ENCODE measurements at places on chromosomes 3 and 15.

- DNase-seq, result peak; percentile 3
Measured at GRCh38 chr3:101533603-101533968, 20.6 kb upstream of the SENP7 start.

GRCh38 chr3:60983906-60984305 is 267.3 kb downstream of the FHIT start:
- DNase-seq, result no peak

DNA sequence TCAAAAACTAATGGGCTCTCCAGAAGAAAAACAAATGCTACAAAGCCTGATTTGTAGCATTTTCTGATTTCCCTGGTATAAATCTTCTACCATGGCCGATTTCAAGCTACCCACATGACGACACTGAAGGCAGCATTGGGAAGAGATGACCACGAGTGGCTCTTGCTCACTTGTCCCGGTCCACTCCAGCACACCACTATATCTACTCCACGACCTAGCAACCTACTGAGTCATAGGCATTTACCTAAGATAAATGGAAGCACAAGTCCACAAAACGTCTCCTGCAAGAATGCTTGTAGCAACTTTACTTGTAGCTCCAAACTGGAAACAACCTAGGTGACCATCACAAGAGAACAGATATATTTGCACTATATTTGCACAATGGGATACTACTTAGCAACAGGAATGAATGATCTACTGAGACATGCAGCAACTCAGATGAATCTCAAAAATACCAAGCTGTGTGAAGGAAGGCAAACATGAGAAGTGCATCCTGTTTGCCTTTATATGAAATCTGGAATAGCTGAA is 60.8 kb upstream of the HES1 start:
- DNase-seq, result no peak

DNA sequence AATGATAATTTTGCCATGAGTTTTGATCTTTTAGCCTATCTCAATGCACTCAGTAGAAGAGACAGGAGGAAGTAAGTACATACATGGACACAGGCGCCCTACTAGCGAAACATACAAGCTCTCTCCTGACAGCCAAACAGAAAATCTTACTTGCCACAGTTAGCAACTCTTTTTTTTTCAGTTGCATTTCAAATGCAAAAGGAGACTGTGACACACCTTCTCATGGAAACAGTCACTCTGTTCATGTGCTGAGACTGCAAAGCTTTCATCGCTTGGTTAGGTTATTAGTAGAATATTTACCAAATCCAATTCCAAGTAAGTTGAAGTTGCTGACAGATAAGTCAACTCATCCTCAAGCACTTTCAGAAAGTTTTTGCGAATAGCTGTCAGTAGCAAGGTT is 223.3 kb downstream of the FOXP1 start:
- DNase-seq, result no peak

GRCh38 chr3:187966636-187967406 is 187.1 kb upstream of the LPP start:
- no peak for DNase-seq

GRCh38 chr3:186035277-186035676 is 73.6 kb downstream of the ETV5 start:
- no peak for DNase-seq

- DNase-seq, result no peak
Measured at GRCh38 chr3:48464713-48465221, 18.2 kb downstream of the ATRIP start.

DNA sequence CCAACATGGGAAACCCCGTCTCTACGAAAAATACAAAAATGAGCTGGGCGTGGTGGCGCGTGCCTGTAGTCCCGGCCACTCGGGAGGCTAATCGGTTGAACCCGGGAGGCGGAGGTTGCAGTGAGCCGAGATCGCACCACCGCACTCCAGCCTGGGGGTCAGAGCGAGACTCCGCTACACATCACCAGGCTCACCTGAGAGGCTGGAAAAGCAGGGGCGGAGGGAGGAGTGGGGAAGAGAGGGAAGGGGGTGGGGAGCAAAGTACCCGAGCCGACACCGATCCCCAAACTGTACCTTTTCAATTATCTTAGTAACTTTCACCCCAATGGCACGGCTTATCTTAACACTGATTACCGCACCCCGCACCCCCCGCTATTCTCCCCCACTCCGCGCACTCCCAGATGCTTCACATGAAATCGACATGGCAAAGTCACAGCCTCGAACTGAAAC is 46.4 kb upstream of the SYNM start:
- DNase-seq, result no peak

DNA sequence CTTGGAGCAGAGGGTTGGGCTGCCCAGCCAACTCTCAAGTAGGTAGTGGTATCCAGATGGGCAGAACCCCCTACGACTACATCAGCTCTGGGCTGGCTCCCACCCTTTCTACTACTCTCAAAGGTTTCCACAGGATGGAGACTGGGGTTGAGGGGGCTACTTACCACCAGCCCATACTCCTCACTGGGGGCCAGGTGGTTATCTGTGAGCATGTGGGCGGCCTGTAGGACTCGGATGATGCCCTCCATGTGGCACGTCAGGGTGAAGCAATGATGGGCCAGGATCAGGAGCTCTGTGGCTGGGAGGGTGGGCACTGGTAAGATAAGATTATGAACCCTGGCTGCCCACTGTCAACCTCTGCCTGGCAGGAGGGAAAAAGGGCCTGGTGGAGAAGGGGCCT is 33.4 kb downstream of the EIF3J start:
- DNase-seq, result no peak

- DNase-seq, result no peak
Measured at GRCh38 chr15:49987198-49987785, 131.7 kb downstream of the ATP8B4 start.

DNA sequence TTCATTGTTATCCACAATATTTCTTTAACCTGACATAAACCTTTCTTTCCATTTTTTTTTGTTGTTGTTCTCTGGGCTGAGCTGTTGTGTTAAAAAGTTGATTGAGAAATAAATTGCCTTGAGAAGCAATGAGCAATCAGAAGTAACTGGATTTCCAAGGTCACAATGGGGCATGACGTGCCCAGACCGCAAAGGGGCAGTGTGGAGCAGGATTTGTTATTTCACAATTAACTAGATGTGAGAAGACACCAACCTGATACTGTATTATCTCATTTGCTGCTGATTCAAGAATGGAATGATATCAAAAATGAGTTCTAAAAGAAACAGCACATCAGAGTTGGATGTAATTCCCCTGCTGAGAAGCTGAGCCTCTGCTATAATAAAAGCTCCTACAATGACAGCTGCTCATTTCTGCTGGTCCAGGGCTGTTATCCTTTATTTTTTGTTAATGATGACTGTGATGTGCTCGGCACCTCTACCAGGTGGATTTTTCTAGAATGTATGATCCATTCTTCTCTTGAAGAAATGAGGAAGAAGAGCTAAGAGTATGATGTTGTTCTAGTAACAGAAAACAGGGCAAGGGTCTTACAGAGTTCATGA is 28.1 kb downstream of the CPNE4 start:
- DNase-seq, result no peak

- DNase-seq, result no peak
Measured at GRCh38 chr3:101976473-101976872, 127.2 kb downstream of the NFKBIZ start.

- DNase-seq, result peak; percentile 68
Measured at GRCh38 chr15:66387163-66388042, 691 bp downstream of the MAP2K1 start.

DNA sequence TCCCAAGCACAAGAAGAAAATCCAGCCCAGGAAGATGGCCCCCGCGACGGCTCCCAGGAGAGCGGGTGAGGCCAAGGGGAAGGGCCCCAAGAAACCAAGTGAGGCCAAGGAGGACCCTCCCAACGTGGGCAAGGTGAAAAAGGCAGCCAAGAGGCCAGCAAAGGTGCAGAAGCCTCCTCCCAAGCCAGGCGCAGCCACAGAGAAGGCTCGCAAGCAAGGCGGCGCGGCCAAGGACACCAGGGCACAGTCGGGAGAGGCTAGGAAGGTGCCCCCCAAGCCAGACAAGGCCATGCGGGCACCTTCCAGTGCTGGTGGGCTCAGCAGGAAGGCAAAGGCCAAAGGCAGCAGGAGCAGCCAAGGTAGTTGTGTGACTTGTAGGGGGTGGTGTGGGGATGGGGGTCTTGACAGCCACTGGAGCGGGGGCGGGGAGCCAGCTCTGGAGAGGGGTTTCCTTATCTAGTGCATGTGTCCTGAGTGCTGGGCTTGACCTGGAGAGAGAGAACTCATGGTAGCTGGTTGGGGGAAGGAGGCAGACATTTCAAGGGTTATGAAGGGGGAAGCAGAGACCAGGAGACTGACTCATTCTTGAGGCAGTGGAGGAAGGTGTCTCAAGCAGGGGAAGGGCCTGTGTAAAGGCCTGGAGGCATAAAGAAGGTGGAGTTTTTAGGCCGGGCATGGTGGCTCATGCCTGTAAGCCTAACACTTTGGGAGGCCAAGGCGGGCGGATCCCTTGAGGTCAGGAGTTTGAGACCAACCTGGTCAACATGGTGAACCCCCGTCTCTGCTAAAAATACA is 6.2 kb downstream of the H1-8 start:
- no peak for DNase-seq

- DNase-seq, result no peak
Measured at GRCh38 chr3:191216510-191216909, 17.5 kb downstream of the OSTN start.

DNA sequence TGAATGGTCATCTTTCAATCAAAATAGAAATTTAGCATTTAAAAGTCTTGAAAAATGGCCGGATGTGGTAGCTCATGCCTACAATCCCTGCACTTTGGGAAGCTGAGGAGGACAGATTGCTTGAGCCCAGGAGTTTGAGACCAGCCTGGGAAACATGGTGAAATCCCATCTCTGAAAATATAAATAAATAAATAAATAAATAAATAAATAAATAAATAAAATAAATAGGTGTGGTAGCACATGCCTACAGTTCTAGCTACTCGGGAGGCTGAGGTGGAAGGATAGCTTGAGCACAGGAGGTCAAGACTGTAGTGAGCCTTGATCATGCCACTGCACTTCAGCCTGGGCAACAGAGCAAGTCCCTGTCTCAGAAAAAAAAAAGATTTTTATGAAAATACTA is 25.9 kb downstream of the SLC30A4 start:
- DNase-seq, result no peak

- DNase-seq, result no peak
Measured at GRCh38 chr3:62586356-62586755, 213.0 kb upstream of the FEZF2 start.

GRCh38 chr15:34182942-34183341 is 27.0 kb downstream of the KATNBL1 start:
- DNase-seq, result peak; percentile 15

GRCh38 chr3:173770796-173771573 is 373.4 kb downstream of the NLGN1 start:
- no peak for DNase-seq

- DNase-seq, result no peak
Measured at GRCh38 chr15:77546050-77546501, 86.6 kb downstream of the LINGO1 start.

- peak; percentile 76 for DNase-seq
Measured at GRCh38 chr15:94324117-94324826, 92.9 kb downstream of the MCTP2 start.

- DNase-seq, result no peak
Measured at GRCh38 chr15:94265009-94265408, 33.6 kb downstream of the MCTP2 start.

- no peak for DNase-seq
Measured at GRCh38 chr15:53295574-53295973, 463.9 kb downstream of the WDR72 start.

DNA sequence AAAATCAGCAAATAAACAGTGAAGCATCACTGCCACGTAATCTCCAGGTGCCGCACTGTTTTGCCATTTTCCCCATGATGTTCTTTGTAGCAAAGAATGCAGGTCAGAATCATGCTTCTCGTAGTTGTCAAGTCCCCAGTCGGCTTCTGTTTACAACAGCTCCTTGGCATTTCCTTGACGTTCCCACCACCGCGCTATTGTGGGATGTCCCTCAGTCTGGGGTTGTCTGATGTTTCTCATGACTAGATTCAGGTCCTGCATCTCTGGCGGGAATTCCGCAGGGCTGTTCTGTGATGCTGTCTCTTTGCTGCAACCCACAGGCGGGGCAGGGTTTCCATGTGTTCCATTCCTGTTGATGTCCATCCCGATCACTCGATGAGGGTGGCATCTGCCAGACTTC is 117.9 kb upstream of the SMAD3 start:
- DNase-seq, result no peak

GRCh38 chr3:140388202-140388922 is 289.5 kb upstream of the TRIM42 start:
- no peak for DNase-seq

DNA sequence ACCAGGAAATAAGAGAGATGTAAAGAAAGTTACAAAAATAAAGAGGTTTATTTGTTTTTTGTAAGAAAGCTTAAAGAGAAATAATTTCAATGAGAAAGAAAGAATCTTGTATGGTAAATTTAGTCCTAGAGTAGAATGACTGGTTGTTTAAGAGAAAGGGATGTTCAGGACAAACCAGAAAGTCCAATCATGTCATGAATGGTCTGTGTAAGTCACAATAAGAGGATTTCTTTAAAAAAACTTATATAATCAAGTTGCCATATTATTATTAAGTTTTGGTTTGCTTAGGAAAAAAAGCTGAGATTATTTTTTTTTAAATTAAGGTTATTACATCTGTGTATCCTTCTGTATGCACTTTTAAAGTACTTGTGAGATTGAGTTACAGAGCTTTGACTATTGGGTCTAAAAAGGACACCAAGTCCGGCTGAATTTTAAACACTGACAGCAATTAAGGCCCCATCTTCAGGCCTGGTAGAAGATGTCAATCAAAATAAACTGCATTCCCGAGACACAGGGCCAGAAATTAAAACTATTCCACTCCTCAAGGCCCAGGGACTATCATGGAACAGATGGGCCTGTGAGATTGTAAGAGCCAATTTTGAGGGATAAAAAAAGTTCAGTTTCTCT is 12.2 kb downstream of the ERICH6 start:
- DNase-seq, result no peak

DNA sequence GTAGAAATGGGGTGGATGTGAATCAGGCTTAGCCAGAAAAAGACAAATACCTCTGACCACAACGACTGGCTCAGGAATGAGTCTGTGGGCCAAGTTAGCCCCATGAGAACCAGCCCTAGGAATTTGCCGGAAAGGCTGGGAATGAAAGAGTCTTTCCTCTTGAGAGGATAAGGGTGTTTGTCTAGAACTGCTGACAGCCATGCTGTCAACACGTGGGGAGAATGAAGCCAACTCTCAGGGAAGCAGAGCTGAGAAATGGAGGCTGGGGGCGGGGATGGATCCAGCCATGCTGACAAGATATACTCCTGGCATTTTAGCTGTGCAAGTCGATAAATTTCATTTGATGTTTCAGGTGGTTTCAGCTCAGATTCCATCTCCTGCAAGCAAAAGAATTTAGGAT is 10.6 kb upstream of the SLC6A1 start:
- no peak for DNase-seq

DNA sequence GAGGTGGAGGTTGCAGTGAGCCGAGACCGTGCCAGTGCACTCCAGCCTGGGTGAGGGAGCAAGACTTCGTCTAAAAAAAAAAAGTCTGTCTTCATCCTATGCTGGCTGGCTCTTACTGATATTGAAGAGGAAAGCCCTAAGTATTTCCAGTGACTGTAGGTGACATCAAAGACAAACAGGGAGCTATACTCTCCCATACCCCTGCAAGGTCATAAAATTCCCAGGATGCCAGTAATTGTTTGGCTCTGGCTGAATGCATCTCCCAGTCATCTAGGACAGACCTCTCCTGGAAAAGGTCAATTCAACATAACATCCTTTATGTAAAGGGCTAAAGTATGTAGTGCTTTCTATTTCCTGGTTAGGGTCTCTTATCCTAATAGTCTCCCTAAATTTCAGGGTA is 8.0 kb downstream of the ZBBX start:
- DNase-seq, result no peak

Data from muscle of leg (tissue), 16 donors.